ENCODE measurements at places on chromosomes 3 and 15.
A peak's percentile ranks its signal among the peaks of the same experiment; 100 is the strongest.

- no peak for DNase-seq
Observed at GRCh38 chr3:72791161-72791560, 57.1 kb downstream of the SHQ1 start.

GRCh38 chr15:78625606-78626280 is 4.9 kb upstream of the CHRNA3 start:
- DNase-seq = no peak

DNA sequence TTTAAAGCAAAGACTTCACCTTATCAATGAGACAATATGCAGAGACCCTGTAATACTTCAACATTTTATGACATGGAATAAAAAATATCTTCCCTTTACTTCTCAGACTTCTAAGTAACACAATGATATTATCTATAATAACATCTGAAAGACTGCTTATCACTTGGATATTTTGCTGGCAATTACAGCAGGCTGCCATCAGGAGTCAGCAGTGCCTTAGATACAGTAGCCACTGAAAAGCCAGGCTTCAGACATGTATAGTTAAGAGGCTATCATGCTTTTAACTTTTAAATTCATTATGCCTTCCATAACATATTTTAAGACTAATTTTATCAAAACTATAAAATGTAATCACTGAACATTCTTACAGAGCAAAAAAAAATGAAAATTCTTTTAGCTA is 227.5 kb downstream of the NEK10 start:
- no peak for DNase-seq

DNA sequence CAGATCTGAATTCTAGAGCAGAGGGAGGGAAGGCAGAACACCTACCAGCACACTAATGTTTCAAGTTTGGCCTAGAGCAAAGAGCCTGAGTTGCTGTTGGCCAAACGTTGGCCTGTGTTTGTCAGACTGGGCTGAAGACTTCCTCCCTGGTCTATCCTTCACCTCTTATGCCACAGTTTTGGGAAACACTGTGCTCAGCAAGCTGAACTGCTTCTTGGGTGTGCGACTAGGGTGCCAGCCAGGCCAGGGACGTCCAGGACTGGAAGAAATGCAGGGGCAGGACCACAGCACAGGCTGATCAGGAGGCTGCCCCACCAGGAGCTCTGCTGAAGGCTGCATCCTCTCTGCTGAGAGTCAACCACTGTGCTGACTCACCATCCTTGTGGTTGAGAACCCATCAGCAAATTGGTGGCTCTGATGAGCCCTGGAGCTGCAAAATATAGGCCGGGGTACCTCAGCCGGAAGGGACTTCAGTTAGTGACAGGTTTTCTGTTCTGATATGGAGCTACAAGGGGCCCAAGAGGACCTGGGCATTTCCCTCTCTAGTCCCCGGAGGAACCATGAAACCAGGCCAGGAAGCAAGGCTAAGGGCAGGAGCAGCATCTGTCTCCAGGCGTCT is 131.6 kb upstream of the RASGRP1 start:
- DNase-seq = no peak

DNA sequence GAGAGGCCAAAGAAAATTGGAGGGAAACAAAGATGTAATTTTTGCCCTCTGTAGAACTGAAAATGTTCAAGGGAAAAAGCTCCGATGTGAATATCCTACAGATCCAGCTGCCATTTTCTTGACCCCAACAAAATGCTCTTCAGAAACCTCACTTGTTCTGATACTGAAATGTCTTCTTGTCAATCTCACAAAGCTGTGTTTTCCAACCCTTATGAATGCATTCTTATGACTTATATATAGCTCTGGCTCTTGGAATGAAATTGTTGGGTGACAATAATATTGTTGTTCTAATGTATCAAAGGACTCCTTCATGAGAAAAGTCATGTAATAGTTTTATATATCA is 157.1 kb upstream of the TGFBR2 start:
- no peak for DNase-seq

DNA sequence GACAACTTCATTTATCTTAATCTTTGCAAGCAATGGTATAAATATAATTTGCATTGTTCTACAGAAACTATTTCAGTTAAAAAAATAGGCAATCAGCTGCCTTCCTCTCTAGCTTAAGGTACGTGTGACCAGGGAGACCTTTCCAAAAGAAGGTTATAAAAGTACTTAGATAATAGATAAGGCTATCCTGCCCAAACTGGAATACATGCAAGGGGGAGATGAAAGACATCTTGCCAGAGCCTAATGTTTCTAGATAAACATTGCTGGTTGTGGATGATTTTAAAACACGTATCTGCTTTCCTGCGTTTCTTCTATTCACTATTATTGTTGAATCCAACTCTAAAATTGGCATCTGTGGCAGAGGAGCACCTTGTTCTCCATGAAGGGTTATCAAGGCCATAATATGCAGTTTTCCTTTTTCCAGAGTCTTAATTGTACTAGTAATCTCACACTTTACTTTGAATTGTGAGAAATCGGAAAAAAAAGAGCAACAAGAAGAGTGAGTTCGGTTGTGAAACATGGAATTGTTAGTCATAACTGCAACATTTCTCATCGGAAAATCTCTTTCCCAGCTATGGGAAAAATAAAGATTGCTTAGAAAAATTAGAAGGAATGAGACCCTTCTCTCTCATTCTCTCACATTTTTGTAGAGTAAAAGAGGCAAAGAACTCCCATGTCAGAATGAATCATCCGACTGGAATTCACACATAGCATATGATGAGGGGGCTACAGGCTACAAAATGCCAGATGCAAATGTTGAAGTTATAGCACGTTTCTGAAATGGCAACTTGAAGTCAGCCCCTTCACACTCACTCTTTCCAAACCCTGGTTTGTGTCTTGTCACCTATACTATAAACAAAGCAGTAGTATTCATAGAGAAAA is 936.1 kb upstream of the NR2F2 start:
- DNase-seq = no peak

- no peak for DNase-seq
Observed at GRCh38 chr3:52893723-52894122, 3.6 kb downstream of the STIMATE start.

GRCh38 chr3:59106085-59106648 is 56.3 kb upstream of the CFAP20DC start:
- DNase-seq = no peak

- peak; percentile 89 for DNase-seq
Observed at GRCh38 chr15:66803182-66803729, 101.2 kb downstream of the SMAD6 start.

GRCh38 chr15:42090370-42090769 is 4.0 kb downstream of the PLA2G4D start:
- DNase-seq = no peak

DNA sequence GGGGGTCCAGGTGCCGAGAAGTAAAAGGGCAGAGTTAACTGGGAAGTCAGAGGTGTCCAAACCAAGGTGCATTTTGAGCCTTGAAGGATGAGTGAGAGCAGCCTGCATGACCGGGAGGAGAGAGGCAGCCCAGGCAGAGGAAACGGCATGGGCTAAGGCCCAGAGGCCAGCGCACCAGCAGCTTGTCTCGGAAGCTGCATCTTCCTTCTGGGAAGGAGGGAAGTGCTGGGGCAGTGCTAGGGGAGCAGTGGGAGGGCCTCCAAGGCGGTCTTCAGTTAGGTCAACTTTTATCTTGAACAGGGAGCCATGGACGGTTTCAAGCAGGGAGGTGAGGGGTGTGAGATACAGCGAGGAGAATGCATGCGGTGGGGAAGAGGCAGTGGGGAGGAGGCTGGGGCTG is 1.0 kb downstream of the H1-8 start:
- no peak for DNase-seq

DNA sequence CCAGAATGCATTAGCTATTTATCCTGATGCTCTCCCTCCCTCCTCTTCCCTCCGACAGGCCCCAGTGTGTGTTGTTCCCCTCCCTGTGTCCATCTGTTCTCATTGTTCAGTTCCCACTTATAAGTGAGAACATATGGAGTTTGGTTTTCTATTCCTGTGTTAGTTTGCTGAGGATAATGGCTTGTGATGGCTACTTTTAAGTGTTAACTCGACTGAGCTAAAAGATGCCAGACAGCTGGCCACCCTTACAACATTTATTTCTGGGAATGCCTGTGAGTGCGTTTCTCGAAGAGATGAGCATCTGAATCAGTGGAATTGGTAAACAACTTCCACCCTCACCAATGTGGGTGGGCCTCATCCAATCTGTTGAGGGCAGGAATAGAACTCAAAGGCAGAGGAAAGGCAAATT is 24.7 kb upstream of the TM2D3 start:
- no peak for DNase-seq

DNA sequence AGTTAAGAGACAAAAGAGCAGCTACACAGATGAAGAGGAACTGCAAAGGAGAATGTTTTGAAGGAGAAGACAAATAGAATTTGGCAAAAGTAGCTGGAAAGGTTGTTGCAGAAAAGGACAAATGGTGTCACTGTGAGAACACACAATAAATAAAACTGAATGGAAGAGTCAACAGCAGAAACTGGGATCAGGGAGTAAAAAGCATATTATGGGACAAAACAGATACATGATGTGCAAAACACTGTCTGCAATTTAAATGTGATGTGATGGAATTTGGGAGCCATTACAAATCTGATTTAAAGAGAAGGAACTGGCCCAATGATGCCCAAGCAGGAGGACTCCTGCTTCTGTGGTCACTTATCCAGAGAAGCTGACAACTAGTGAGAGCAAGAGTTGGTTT is 46.1 kb downstream of the CD47 start:
- DNase-seq = no peak

DNA sequence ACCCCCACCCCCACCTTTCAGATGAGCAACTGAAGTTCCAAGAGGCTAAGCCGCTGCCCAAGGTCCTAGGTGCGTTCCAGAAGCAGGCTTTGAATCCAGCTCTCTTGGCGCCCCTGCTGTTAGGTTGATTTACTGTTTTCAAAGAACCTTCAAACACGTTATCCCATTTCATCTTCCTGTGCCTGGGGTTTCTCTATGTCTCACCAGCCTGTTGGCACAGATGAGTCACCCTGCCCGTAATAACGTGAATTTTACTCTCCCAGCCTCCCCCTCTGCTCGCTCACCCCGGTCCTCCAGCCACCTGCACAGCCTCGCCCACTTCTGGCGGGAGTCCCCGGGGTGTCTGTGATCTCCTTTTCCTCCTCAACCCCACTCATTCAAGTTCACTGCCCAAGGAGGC is 13.0 kb upstream of the TSEN2 start:
- peak; percentile 72 for DNase-seq

- DNase-seq = no peak
Observed at GRCh38 chr15:67134871-67135492, 69.6 kb downstream of the SMAD3 start.

GRCh38 chr3:193039058-193039457 is 121.4 kb upstream of the MB21D2 start:
- DNase-seq = no peak

DNA sequence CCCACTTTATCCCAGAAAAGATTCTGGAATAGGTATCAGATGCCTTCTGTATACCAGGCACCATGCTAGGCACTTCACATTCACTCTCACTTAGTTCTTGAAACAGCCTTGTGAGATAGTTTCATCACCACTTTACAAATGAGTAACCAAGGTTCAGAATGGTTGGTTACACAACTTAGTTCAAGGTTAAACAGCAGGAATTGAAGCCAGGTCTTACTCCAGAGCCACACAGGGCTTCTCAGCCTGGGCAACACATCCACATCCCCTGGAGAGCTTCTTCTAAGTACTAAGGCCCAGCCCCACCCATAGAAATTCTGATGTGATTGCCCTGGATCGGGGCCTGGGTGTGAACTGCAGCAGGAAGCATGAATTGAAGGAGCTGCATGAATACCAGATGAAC is 18.6 kb downstream of the WHAMM start:
- DNase-seq = no peak

- DNase-seq = no peak
Observed at GRCh38 chr3:45153658-45154437, 7.7 kb upstream of the CDCP1 start.

DNA sequence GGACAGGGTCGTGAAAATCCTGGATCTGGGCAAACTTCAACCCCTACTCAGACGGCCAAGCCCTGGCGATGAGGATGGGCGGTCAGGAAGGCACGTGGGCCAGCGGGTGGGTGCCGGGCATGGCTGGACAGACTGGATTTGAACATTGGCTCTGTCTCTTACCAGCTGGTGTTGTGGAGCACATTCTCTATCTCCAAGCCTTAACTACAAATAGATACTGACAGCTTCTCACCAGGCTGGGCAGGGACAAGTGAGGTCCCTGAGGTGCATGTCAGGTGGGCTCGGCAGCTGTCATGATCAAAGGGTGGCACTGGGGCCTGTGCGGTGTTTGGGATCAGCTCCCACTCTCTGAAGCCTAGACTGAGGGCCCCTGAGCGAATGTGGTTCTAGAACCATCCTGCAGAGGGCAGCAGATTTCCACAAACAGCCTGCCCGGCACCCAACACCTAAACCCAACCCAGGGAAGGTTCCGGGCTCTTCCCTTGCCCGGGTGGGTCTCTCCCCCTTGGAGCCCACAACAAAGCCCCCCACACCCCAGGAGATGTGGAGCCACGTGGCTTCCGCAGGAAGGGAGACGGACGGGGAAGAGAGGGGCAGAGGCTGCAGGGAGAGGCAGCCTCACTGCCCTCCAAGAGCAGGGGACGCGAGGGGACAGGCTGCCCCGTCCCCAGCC is 58.4 kb downstream of the RGMA start:
- DNase-seq = peak; percentile 73

DNA sequence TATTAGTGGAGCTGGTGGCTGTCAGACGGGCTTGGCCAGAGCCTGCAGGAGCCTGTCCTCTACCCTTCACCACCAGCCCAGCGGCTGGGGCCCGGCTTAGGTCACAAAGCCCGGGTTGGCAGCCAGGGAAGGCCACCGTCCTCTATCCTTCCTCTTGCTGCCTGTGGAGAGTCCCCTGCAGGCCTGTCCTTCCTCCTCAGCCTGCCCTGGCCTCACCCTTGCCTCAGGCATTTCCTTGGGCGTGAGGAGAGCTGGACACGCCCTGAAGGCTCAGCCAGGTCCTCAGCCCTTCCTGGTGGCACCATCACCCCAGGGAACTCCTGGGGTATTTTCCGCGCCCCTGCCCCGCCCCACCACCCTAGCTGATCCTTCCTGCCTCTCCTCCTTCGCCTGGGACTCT is 7.7 kb downstream of the CHAC1 start:
- peak; percentile 72 for DNase-seq

DNA sequence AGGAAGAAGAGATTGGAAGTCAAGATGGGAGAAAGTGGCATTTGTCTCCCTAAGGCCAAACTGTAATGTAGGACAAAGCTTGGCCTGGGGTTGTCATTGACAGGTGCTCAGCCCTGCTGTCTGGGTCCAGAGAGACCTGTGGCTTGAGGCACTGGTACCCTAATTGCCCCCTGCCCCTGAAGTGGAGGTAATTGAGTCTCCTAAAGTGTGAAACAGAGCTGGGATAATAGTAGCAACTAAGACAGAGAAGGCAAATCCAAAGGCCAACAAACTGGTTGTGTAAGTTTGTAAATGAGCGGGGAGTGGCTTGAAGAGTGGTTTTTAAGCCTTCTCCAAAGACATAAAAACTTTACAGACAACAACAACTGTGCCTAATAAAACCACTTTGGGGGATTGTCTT is 264.2 kb upstream of the ROPN1 start:
- no peak for DNase-seq

GRCh38 chr3:133945381-133946095 is 49.9 kb upstream of the RAB6B start:
- DNase-seq = no peak

DNA sequence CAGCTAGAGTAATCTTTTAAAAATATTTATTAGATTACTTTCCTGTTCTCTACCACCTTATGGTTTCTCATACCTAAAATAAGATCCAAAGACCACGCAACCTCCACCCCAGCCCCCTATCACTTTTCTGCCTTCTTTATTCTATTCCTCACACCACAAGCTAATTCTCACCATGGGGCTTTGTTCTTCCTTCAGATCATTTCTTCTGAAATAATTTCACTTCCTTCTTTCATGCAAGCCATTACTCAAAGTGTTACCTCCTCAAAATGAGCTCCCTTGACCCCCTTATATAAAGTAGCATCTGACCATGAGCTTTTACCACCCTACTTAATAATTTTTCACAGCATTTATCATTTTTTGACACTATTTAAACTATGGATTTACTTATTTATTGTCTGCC is 233.2 kb upstream of the TMCO5A start:
- no peak for DNase-seq

Data from ureter (tissue), 1 donor.